ENCODE measurements at places on chromosomes 11 and 22.

DNA sequence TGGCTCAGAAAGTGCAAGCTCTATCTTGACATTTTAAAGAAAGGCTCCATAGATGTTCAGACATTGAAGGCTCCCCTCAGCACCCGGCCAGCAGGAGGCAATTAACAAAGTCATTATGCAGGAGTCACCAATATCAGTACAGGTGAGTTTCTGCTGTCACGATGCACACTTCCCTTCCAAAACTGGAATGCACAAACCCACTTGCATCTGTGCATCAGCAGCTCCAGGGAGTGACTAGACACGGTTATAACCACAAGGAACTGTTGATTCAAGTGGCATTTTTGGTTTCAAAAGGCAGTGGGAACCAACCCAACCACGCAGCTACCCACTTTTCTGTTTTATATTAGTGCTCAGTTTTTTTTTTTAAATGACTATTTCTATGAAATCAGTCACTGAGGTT, 293.9 kb upstream of the NARS2 start:
- no peak for DNase-seq

GRCh38 chr22:41891407-41891806, 23.5 kb downstream of the SHISA8 start:
- no peak for DNase-seq

- no peak for DNase-seq
These were observed 21.4 kb downstream of the YPEL1 start for GRCh38 chr22:21714059-21714770.

DNA sequence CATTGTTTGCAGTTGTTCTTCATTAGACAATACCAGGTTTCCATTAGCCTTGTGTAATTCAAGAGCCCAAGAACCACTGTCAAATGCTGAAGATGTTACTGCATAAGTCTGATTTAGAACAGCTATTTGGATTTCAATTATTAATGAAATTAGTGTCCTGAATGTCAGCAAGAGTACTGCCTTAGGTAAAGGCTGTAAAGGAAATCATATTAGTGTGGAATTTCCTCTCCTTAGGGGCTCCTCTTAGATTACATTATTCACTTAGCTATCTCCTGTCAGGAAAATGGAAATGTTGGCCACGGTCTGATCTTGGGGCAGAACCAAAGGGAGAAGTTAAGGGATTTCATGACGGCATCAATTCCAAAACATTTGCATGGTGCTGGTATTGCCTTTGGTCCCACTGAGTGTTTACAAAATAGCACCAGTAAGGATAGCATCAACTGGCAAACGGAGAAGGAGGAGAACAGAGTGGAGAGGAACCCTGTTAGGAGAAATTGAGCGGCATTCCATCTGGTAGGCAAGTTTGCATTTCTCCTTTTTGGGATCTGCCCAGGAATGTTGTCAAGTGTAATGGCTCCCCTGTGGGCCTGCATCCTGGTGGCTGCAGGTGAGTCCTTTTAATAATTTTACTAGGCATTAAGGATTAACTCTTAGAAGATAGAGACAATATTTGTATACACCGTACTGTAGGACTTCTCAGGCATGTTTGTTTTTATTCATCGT, at the start of gene HTR3B:
Gene HTR3B (plus strand): TSS at position 418 of the 723 bp plus-strand sequence. CDS start 138 bp downstream, at position 556.
- DNase-seq: no peak

- no peak for DNase-seq
These were observed 31.9 kb downstream of the ATG13 start for GRCh38 chr11:46649180-46649738.

GRCh38 chr11:119363081-119363850, 16.8 kb upstream of the MFRP start:
- no peak for DNase-seq

DNA sequence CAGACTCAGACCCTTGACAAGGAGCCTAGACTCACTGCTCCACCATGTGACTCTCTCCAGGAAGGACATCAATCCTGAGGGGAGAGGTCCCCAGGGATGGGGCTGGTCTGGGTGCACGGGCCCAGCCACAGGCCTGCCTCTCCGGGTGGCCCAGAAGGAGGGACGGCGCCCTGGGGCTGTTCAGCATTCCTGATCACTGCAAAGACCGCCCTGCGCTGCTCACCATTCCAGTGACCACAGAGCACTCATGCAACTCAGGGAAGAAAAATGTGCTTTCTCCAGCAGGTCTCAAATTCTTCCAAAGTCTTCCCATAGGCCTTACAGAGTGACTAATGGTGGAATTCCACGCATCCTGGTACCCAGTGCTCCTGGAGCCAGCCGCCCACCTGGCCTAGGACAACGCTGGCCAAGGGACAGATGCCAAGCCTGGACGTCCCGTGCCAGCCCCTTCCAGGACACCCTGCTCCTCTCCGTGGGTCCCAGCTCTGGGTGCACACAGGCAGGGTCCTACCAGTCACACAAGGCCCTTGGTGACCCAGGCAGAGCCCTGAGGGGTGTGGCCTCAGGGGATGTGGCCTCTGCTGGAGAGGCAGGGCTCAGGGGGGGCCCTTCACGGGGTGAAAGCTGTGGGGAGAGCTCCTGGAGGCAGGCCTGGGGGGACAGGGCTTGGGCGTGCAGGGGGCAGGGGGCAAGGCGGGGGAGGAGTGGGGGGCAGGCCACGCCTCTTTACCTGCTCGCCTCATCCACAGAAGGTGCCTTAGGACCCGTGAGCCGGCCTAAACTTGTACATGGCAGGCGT, 178.8 kb downstream of the IGLL1 start:
- DNase-seq: no peak

GRCh38 chr11:16846305-16846704, 107.9 kb downstream of the C11orf58 start:
- no peak for DNase-seq

- DNase-seq: peak; percentile 86
These were observed 34.5 kb upstream of the CYB5R3 start for GRCh38 chr22:42683578-42684283.

DNA sequence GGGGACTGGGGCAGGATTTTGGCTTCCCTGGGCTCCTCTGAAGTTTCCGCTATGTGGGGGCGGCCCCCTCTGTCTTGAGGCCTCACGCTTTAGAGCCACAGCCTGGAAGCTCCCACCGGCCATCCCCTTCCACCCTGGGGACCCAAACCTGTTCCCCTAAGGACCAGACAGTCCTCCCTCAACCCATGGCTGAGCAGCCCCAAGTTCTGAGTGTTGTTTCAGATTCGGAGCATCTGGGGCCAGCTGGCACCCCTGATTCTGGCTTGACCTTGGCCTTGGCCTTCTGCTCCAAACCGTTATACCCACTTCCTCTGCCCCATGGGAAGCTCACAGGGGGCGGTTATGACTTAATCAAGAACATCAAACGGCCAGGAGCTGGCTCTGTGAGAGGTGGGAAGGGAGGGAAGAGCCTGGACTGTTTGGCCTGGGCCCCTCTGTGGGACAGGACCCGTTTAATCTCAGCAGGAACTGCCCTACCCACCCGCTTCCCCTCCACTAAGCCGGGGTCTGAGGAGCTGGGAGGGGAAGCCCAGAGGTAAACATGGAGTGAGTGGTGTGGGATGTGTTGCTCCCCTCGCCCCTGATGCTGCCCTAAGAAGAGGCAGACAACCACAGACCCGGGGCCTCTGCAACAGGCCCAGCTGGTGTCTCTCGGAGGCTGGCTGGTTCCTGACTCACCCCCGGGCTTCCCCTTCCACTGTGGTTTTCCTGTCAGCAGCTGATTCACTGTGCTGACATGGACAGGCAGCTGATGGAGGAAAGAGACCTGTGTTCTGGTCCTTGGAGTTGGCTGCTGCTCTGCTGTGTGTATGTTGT, 3.4 kb downstream of the CD82 start:
- DNase-seq: peak; percentile 89

DNA sequence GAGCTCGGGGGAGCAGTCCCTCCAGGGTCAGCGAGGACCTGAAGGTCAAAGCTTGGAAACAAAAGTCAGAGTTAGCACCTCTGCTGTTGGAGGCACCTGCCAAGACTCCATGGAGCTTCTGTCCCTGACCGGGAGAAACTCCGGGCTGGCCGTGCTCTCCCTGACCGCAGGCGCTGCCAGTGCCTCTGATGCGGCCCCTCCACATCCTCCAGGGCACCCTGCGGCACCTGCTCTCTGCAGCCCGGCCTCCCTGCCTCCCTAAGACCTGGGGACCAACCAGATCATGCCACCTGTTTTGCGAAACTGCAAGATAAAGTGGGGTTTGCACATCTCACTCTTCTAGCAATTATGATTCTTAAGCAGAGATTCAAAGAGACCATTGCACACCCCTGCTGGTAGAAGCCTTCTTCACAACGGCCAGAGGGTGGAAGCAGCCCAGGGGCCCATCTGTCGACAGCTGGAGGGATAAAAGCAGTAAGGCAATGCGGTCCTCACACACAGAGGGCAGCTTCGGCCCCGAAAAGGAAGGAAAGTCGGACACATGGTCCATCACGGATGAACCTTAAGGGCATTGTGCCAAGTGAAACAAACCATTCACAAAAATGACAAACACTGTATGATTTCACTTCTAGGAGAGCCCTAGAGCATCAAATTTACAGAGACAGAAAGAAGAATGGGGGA, 477.1 kb downstream of the BRD1 start:
- DNase-seq: peak; percentile 50

DNA sequence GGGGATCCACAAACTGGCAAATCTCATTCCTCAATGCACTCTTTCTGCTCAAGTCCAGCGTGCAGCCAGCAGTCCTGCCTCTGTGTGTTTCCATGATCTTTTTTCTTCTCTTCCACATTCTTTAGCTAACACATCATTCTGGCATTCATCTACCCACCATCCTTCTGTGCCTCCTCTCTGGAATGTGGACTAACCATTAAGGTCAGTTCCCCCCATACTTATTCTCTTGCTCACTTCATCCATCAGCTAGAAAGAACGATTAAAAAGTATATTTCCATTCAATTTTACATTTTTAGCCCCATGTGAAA, 7.8 kb downstream of the KIRREL3 start:
- DNase-seq: no peak

DNA sequence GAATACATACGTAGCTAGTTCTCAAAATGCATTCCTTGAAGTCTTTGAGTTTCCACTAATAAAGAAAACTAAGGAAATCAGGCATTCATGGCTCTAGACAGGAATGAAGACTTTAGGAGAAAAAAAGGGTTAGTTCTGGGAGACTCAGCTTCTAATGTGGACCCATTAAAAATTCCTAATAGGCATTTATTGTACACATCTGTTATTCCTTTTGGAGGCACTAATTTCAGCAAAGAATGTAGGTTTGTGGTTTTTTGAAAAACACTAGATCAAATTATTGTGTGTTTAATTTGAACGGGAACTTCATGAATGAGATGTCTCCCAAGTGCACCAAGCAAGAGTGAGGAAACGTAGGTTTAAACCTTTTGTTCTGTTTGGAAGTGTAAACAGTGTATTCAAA, 42.7 kb downstream of the PARVA start:
- DNase-seq: no peak

DNA sequence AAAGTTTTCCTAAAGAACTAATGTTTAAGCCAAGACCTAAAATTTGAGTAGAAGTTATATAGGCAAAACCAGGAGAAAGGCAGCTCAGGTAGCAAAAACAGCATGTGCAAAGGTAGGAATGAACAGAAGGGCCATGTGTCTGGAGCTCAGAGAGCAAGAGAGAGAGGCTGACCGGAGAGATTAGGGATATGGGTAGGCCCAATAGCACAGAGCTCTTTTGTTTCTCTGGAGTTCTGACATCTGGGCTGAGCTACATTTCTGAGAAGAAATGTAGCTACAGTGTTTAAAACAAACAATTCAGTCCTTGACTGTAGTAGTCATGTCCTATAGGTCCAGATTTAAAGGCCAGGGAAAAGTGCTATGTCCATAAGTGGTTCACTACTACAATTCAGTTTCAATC, 4.5 kb downstream of the C11orf97 start:
- DNase-seq: no peak

DNA sequence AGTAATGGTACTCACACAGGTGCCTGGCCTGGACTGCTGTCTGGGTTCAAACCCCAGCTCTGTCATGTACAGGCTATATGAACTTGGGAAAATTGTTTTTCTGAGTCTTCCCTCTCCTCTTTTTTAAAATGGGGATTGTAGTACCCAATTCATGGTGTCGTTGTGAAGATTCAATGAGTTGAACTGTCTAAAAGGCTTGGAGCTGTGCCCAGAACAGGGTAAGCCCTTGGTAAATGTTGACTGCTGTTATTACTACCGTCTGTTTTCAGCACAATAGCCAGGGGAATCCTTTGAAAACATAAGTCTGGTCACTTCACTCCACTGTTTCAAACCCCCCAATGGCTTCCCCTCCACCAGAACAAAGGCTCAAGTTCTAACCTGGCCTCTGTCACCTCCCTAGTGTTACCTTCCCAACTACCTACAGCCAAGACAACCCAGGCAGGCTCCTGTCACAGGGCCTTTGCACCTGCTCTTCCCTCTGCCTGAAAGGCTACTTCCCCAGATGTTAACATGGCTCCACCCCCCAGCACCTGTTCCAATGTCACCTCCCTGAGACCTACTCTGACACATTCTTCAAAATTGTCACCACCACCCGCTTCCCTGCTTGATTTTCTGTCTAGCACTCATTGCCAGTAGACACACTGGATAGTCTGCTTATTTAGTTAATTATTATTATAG, 152.8 kb downstream of the CHST1 start:
- peak; percentile 58 for DNase-seq

Measured in coronary artery (tissue), 2 donors.